Astrocyte (in vitro differentiated cells and primary cell): ENCODE measurements at places on chromosomes 7 and 10. TPM values are rescaled to one million over a fixed set of nuclear protein-coding genes. Genes with fewer than 3 reads are reported as not detected.

- DNase-seq, result no peak
Measured at GRCh38 chr10:43255634-43256431, 11.0 kb downstream of the RASGEF1A start.

DNA sequence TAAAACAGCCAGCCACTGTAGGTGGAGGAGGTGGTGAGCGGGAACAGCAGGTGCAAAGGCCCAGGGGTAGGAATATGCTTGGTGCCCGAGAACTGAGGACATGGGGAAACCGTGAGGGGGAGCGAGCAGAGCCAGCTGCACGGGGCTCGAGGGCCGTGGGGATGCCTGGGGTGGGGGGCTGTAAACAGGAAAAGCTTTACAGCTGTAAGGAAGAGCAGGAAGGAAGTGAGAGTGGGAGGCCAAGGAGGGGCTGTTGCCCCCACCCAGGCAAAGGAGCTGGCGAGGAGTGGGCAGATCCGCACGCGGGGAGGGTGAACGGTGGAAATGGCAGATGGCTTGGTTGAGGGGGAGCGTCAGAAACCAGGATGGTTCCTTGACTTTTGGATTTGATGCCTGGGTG lies 34.4 kb downstream of the ZMIZ1 start:
- no peak for DNase-seq

DNA sequence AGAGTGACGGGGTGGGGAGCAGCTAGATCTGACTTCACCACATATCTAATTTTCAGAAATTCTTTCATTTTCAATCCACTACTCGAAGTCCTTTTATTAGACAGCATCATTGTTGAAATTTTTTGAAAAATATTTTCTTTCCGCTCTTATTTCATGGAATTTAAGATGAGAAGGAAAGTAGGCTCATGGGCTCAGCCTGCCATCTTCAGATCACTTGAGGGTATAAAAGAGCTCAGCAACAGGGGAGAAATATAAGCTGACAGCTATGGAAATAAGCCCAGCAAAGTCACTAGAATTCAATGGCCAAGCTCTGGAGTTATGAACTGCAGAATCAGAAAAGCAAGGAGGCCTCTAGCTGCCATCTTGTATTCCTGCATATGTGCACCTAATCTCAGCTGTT lies 389.1 kb downstream of the XPNPEP1 start:
- no peak for DNase-seq

GRCh38 chr10:117884093-117884492 lies 162.6 kb downstream of the RAB11FIP2 start:
- DNase-seq, result no peak

GRCh38 chr10:62620491-62620890 lies 184.0 kb upstream of the ADO start:
- no peak for DNase-seq

DNA sequence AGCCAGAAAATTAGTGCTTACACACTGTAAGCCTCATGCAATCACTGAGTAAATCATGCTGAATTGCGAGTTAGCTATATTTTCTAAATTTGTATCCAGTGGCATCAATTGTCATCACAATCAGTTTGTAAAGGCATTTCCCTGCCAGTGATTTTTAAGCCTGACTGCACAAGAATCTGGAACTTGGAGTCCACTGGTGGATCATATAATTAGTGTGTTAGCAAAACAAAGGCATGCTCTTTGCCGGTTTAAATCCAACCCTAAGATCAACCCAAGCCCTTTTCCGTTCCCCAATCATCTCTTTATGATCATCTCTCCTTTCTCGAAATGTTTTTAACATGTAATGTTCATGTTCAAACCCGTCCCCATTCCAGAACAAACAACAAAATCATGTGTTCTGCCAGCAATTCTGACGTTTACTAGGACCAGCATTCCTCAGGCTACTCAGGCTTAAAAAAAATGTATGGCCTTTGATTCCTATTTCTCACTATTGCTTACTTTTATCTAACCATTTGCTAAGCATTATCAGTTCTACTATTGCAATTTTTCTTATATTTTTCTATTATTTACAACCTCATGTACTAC lies 649.2 kb downstream of the SORCS1 start:
- DNase-seq, result peak; percentile 37

DNA sequence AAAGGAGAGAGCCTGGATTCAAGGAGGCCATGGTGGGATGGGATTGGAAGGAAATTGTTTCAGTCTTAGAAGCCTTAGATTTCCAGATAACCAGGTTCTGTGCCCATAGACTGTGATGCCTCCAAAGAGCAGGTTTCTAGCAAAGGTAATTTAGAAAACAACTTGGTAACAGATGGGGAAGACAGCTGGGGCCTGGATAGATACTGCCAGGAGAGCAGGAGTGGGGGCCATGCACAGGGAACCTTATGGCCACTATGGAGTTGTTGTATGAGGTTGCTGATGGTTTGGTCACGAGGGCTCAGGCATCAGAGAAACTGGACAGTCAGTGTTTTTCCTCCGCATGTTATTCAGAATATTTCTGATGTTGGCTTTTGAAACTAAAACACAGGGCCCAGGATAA lies 901.9 kb downstream of the LRMDA start:
- no peak for DNase-seq

DNA sequence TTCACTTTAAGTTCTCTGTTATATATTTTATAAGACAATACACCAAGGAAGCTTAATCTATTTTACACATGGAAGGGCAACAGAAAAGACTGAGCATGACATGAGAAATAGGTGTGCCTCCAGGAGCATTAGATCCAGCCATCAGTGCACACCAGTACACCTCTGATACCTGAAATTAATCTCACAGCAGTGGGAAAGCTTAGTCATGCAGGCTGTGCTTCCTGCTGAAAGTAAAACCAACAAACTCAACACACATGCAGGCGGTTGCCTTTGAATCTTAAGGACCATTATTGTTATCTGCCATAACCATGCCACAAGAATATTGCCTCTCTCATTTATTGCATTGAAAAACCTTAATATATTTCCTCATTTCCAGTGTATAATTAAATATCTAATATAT lies 16.4 kb upstream of the ANKRD30A start:
- DNase-seq, result no peak

DNA sequence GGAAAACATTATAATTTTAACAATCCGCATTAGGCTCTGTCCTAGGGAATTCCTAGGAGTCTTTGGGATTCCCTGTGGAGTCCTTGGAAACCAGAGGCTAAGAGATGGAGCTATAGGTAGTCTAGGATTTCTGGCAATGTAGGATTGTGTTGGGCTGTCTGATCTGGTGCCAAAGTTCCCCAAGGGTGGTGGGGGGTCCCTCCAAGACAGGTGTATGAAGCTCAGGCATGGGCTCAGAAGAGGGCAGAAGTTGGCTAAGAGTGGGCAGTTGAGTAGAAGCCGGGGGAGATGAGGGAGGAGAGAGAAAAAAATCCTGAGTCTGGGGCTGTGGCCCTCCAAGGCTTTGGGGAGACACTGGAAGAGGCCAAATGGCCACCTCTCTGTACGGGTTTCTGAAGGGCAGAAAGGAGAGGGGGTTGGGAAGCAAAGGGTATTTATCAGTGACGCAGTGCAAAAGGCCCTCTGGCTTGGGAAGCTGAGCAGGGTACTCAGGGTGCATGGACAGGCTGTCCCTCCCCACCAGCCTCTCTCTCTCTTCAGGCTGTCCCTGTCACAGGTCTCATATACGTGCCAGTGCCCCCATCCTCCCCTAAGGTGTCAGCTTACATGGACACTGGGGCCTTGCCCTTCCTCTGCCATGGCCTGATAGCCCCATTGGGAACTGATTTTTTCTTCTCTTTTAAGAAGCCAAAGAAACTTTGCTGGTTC lies 929 bp downstream of the HOXA6 start:
- DNase-seq, result no peak

DNA sequence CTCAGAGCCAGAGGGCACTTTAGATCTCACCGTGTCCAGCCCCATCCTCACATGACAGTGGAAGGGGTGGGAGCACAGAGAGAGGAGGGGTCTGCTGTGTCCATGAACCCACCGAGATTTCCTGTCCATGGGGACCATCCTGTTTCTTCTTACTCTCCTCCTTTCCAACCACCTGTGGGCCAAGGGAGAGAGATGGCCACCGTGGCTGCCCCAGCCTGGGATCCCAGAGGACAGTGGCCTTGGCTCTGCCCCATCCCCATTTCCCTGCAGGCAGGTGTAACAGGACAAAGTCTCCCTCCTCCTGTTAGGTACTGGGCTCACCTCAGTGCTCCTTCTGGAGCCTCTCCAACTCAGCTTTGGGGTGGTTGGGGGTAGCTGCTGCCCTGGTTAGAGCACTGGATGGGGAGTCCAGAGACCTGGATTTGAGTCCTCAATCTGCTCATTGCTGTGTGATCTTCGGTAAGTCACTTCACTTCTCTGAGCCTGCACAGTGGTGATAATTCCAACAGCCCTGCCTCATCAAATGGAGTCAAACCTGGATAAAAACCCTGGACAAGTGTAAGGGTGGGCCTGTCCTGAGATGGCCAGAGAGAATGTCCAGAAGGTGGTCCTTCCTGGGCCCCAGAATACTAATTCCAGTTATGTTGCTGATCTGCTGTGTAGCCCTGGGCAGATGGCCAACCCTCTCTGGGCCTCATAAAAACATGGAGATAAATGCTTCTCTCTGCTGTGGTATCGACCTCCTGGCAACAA lies 17.8 kb upstream of the PCBD1 start:
- DNase-seq, result no peak

DNA sequence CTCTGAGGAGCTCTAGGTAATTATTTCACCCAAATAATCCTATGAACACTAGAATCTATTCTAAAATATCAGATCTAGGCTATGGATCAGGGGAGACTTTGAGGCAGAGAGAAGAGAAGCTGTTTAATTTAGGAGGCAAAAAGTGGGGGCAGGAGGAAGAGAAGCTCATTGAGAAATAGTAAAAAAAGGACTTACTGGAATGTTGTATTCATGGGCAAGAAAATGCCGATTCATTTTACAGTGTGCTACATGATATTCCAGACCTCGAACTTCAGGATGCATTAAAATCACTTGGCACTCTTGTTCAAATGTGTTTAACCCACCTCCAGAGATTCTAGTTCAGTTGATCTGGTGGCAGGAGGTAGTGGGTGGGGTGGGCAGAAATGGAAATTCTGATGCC lies 109.5 kb upstream of the ITGB1 start:
- DNase-seq, result peak; percentile 29

DNA sequence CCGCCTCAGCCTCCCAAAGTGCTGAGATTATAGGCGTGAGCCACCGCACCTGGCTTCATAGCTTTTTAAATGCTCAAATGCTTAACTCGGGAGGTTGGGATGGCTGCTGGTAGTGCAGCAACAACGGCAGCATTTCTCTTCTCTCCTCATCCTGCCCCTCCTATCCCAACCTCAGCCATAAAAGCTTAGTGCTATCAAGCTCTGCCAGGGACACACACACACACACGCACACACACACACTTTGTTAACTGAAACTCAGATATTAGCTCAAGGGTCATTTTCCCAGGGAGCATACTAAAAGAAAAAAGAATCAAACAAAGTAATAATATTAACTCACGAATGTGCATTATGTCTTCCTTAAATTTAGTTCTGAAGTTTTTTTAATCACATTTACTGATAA lies 63.0 kb upstream of the HPS1 start:
- DNase-seq, result no peak

DNA sequence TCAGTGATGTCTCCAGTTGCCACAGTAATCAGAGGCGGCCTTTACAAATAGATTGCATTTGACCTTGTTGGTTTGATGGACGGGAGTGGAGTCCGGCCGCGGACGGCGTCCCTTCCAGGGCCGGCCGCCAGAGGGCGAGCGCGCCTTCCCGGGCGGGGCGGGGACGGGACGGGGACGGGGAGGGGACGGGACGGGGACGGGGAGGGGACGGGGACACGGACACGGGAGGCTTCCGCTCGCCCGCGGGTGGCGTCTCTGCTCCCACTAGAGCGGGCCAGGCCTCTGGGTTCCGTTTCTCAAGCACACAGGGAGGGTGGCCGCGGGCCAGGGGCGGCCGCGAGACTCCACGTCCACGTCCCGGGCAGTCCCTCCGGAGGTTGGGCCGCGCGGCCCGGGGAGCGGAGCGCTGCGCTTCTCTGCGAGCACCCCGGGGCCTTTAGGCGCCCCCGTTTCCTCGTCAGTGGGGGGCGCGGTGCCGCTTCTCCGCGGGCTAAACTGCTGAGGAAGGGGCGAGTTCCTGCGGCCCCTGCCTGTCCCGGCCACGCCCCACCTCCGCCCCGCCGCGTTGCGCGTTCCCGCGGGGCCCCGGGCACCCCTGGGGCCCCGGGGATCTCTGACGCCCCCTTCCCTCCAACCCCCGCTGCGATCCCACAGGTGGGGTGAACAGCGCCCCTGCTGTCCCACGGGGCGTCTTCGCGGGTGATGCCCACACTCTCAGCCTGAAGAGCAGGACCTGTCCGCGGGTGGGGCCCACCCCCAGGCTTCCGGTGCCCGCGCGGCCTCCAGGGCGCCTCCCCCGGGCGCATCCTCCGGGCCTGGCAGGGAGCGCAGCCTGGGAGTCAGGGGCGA lies 84.2 kb upstream of the MKI67 start:
- no peak for DNase-seq

DNA sequence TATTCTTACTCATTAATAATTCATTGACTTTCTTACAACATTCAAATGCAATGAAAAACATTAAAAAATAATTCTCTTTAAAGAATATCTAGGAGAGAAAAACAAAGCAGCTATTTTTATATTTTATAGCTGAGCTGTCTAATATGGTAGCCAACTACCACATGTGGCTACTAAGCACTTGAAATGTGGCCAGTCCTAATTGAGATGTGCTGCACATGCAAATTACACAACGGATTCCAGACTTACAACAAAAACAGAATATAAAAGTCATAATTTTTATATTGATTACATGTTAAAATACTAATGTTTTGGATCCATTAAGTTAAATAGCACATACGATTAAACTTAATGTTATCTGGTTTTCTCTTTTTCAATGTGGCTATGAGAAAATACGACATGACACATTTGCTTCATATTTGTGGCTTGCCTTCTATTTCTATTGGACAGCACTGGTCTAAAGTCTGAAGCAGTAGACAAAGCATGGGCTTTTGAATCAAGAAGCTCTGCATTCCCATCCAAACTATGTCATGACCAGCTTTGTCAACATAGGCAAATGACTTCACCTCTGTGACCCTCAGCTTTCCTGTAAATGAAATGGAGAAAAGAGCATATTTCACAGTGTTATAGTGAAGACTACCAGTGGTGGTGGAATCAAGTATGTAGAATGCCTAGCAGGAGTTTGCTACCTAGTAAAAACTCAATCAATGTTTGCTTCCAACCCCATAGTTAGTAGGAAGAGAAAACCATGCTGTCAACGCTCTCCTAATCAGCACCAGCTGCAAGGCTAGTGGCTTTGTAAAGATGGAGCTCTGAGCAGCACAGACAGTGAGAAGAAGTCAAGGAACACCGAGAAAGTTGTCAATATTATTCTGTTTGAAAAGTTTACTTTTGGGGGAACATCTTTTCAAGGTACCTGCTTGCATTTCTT lies 37.1 kb upstream of the GDF10 start:
- peak; percentile 70 for DNase-seq

- no peak for DNase-seq
Measured at GRCh38 chr10:29681676-29682448, 47.1 kb upstream of the SVIL start.

GRCh38 chr10:60963441-60964256 lies 19.7 kb upstream of the RHOBTB1 start:
- peak; percentile 86 for DNase-seq

RBM20 gene
- total RNA-seq, result 1.5 TPM in 2 replicates

LRRC18 gene
- not detected in 2 replicates for total RNA-seq

SPDYE1 gene
- not detected in 2 replicates for total RNA-seq

ABLIM1 gene
- total RNA-seq, result 70.0 and 70.1 TPM in 2 replicates

EBF3 gene
- 0.07 and 0.14 TPM in 2 replicates for total RNA-seq

COL26A1 gene
- total RNA-seq, result 6.8 and 7.1 TPM in 2 replicates

EPDR1 gene
- 20.6 and 23.6 TPM in 2 replicates for total RNA-seq

WNT8B gene
- not detected in 2 replicates for total RNA-seq

FAM180A gene
- not detected in 2 replicates for total RNA-seq
